ENCODE measurements at places on chromosomes 7 and 10.

DNA sequence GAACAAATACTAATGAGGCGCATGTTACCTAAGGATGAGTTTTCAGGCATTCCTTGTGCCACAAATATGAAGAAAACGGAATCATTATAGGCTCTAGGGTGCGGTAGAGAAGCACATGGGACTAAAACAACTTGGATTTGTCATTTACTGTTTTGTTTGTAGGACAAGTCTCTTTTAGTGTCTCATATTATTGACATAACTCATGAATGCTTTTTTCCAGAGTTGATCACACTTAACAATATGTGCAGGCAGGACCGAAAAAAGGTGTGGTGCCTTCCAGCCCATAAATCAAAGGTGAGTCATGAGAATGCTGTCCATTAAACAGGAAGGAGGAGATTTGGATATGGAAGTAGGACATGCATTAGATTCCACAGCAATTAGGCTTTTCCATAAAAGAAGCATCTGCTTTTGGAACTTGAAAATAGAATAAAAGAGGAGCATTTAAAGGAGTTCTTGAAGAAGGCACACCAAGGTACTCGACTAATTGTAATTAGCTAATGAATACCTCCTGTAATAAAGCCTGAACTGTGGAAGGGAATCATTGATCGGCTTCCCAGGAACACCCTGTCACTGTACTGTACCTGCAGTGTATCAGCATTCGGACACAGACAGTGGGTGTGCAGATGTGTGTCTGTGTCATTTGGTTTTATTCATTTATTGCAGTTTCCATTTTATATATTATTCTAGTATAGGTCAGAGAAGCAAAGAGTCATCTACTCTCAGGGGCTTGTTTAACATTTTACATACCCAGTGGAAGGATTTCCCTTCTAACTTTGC is 119.7 kb upstream of the KLF14 start:
- DNase-seq: no peak

GRCh38 chr7:132861940-132862554 is 219.8 kb downstream of the CHCHD3 start:
- DNase-seq: no peak

- DNase-seq: no peak
Observed at GRCh38 chr7:15851201-15851600, 164.7 kb upstream of the MEOX2 start.

GRCh38 chr7:121196286-121196685 is 132.5 kb upstream of the WNT16 start:
- DNase-seq: no peak

DNA sequence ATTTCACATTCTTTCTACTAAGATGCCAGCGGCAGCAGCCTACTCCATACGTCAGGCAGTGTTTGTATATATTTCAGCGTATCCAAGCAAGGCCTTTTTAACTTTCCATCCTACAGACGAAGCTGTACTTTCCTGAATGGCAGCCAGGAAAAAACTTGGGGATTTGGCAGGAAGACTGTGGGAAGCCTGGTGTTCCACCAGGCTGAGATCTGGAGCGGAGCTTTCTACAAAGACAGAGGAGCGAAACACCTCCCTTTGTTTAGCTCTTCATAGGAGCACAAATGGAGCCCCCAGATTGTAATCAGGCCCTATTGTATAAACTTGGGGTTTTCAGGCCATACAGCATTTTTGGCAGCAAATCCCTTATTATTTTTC is 143.8 kb downstream of the TES start:
- DNase-seq: no peak

DNA sequence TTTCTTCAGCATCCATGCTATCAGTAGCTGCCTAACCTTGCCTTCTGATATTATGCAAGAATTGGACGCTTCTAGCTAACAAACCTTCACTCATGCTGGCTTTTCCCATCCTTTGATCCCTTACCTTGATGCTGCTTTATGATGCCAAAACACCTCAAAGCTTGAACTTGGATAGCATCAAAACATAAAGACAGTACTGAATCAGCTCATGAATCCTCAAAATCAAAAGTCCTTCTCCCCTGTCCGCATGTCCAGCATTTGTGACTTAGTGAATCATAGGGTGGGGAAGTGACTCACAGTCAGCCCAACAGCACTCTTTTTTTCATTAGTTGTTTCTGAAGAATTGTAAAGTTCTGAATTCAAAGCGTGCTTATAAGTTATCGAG is 89.5 kb upstream of the PIK3CG start:
- DNase-seq: no peak

DNA sequence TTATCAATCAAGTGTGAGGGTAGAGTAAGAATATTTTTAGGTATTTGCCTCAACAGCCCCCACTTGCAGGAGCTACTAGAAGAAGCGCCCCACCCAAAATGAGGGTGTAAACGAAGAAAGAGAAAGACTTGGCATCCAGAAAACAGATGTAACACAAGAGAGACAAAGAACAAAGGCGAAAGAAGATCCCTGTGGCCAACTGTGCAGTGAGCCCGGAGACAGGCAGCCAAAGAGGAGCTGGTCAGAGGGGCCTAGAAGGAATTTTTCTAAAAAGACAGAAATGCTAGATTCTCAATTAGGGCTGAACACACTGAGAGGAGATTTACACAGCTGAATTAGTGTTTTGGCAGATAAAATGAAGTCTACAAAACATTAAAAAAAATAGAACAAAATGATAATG is 29.6 kb upstream of the EIF5AL1 start:
- DNase-seq: no peak

GRCh38 chr7:124034754-124035100 is 1.9 kb upstream of the TMEM229A start:
- DNase-seq: no peak

- no peak for DNase-seq
Observed at GRCh38 chr10:58780476-58780875, 267.8 kb downstream of the BICC1 start.

- no peak for DNase-seq
Observed at GRCh38 chr10:5068274-5068984, 25.8 kb upstream of the AKR1C3 start.

GRCh38 chr7:105985672-105986215 is 22.7 kb downstream of the CDHR3 start:
- no peak for DNase-seq

DNA sequence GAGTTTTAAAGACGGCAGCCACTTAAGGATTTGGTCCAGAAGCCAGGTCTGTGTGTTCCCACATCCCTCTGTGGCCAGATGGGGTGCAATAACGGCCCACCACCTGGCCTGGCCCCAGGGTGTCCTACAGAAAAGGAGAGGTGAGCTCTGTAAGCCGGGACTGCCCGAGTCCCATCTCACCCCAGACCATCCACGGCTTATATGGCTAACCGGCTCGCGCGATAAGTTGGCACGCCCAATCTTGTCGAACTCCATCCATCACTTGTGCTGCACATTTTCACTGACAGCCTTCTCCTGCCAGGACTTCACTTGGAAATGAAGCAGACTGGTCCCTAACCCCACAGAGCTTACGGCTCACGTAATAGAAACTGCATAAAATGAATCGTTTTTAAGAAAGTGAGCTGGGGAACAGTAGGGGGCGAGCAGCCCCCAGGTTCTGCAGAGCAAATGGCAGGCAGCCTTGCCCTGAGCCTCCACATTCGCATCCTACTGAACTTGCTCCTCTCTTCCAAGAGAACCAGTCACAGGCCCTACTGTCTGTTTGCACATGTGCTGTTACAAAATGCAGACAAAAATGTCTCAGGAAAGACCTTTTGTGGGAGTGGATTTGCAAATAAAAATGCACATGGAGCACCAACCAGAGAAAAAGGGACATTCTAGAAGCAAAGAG is 98.2 kb downstream of the TNS3 start:
- DNase-seq: peak; percentile 37

DNA sequence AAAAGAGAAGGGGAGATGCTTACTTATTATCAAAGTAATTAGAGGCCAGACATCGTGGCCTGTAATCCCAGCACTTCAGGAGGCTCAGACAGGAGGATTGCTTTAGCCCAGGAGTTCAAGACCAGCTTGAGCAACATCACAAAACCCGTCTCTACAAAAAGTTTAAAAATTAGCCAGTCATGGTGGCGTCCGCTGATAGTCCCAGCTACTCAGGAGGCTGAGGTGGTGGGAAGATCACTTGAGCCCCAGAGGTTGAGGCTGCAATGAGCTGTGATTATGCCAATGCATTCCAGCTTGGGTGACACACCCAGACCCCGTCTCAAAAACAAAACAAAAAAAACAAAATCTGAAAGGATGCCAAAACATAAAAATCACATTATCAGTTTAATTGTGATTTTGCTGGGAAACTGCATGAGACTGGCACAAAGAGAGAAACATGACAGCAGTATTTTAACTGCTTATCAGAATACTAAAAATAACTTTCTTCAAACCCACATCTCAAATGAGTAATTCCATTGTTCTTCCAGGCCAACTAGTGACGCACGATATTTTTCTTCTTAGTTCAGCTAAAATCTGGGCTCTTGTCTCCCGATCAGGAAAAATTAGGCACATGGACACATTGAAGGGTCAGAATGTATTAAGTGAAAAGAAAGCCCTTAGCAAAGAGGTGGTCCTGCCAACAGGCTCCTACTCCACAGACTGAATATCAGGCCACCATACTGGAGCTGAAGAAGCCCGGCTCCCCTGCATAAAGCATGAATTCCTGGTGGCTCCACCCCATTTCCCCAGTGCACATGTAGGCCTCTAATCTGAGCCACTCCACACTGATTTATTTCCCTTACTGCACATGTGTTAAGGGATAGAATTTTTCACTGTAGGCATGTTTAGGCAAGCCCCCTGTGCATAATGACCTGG is 9.6 kb upstream of the CCM2 start:
- DNase-seq: no peak

DNA sequence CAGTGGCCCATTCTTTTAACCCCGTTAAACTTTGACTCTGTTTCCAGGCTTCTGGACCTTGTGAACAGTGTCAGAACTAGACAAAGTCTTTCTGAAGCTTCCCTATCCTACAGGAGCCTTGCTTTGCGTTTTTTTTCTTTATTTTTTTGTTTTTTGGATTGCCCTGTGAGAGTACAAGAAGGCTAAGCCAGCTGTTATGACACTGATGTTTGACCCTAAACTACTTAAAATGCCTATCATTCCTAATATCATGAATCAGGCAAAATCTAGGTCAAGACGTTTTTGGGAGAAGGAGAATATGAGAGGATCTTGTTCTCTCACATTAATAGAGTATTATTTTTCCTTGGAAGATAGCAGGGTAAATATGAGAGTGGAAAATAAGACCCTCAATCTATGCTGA is 79.8 kb downstream of the EPDR1 start:
- no peak for DNase-seq

DNA sequence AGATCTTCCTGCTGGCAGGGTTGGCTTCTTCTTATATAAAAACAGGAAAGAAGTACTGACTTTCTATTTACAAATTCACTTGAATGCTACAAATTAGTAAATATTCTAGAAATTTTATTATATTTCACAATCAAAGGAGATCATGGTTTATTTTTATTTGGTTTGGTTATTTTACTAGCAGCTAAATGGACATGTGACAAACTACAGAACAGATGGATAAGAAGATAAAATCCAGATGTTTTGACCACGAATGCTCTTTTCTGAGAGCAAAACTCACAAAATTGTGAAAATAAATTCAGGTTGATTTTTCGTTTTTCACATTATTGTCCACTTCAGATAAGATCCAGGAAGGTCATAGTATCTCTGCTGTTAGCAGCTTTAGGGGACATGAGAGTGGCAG is 55.4 kb downstream of the CACNA2D1 start:
- DNase-seq: no peak

DNA sequence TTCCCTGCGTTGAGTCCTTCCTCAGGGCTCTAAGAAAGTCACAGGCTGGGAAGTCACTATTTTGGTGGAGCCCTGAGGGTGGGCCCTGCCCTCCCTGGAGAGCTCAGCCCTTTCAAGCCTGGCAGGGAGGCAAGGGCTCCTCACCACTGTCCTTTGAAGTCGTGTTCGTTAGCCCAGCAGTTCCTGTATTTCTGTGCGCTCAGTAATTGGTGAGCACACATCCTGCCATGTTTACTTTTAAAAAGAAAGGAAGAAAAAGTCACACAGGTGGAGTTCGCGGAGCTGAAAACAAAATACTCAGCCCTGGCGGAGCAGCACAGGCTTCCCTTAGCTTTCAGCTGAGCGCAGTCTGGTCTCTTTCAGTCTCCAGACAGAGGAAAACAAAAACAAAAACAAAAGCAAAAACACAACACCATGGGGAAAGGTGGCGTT is 37.1 kb downstream of the PRKCQ start:
- no peak for DNase-seq

DNA sequence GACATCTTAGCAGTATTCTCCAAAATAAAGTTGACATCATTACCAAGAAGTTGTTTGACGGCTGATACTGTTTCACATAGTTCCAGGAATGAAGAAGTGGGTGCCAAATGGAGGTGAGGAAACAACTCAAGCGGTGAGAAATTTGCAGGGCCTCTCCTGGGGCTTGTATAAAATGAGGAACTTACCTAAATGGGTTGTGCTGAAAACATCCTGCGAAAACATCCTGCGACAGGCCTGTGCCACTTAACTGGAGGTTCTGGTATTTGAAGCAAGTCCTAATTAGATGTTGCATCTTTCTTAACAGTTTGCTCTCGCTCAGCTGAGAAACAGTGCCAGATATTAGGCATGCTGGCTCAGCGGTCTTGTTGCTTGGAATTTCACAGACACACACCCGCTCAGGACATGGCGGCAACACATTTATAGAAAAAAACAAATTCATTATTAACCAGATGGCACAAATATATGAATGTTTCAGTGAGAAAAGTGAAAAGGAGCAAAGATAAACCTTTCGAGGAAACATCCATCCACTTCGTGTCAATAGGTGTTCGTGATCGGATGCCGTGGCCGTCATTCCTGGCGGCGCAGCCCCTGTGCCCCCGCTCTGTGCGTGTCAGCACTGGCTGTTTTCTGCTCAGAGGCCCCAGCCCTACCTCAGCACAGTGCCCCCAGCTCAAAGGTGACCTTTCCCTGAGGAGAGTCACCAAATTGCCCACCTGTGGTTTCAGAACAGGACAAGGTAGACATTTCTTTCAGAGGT is 48.1 kb downstream of the CDC123 start:
- DNase-seq: peak; percentile 94
